ENCODE measurements at places on chromosomes 11 and 22.

DNA sequence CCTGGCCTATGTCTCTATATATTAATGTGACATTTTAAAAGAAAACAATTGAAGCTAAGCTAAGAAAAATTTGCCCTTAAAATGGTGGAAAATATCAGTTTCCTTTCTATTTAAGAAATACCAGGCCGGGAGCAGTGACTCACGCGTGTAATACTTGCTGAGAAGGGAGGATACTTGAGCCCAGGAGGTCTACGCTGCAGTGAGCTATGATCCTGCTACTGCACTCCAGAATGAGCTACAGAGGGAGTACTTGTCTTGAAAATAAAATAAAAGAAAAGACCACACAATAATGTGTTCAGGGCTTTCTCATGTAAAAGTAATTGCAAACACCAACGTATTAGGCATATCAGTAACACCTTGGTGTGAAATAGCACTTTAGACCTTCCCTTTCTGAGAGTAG, 1.4 kb upstream of the PRSS23 start:
- no peak for DNase-seq

GRCh38 chr22:42817556-42817955, 39.5 kb downstream of the ARFGAP3 start:
- no peak for DNase-seq

GRCh38 chr11:82930229-82930628, 28.7 kb downstream of the DDIAS start:
- no peak for DNase-seq

GRCh38 chr11:33608386-33608785, 92.2 kb downstream of the C11orf91 start:
- no peak for DNase-seq

DNA sequence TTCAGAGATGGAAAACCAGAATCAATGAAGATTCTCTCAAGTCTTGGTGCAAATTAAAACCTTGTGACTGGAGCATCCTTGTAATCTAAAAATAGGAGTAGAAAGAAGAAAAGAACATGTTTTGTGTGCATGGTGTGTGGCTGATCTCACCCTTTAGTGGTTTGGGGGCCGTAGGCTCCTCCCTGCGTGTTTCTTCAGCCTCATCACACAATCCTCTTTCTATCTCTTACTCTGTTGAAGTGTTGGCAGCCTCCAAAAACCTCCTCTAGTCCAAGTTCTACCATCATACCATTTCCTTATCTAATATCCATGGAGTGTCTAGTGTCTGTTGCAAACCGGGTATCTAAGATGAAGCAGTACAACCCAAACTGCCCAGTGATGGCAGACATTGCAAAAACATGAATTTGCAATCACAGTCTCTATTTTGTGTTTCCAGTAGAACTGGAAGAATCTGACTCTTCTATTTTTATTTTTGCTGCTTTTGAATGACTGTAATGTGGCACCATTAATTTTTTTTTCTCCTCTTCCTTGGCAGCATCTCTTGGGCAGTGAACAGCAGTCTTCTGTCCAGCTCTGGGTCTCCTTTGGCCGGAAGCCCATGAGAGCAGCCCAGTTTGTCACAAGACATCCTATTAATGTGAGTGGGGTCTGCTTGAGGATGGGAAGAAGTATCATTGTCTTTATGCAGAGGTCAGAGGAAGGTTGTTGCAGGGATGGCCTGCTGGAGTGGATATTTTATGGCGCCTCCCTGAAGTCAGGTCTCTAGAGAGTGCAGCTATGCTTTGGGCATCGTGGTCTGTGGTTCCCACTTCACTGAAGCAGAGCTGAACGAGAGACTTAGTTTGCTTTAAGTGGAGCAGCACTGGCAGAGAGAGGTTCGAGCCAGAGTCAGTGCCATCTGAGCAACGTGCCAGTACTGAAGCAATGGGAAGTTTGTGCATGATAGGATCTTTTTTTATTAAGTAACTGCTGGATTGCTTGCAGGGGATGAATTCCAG, 60.0 kb upstream of the SORL1-AS1 start:
- peak; percentile 66 for DNase-seq

- no peak for DNase-seq
Observed at GRCh38 chr11:44143987-44144909, 48.8 kb downstream of the EXT2 start.

DNA sequence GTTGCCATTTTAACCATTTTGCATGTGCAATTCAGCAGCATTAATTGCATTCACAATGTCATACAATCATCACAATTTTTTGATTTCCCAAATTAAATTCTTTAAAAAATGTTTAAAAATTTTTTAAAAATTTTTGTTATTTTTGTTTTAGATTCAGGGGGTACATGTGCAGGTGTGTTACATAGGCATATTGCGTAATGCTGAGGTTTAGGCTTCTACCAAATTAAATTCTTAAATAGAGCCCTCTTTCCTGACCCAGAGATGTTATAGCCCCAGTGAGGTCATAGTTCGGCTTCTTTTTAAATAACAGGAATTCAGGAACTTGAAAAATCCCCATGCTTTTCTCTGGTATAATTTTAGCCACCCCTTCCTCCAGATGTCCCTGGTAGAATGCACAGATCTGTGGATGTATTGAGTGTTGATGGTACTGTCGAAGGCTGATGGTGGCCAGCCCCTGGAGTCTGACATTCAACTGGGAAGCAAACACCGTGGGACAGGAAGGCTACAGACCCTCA, 11.3 kb upstream of the AMPD3 start:
- DNase-seq, result no peak

- DNase-seq, result no peak
Observed at GRCh38 chr11:12798609-12799011, 124.4 kb downstream of the TEAD1 start.

DNA sequence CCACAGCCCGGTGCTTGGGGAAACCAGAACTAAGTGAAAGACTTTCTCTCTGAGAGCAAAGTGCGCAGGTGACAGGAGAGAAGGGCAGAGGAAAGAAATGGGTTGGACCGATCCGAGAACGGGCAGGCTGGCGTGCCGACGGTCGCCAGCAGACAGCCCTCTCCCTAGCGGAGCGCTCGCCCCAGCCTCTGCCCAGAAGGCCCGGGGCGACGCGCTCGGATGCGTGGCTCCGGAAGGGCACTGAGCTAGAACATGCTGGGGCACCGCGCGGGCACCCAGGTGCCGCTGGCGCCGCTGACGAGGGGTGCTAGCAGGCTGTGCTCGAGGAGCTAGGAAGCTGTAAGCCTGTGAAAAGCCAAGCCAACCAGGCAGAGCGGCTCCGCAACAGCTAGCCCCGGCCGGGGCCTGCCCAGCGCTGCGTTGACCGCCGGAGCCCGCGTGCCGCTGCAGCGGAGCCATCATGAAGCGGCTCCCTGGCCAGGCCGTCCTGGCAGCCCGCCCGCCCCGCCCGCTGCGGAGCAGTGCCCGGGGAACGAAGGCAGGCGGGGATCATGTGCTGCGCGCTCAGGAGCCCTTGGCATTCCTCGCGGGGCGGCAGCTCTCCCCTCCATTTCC, 22.1 kb upstream of the RRAS2 start:
- peak; percentile 52 for DNase-seq

GRCh38 chr11:13302420-13302958, 24.9 kb downstream of the BMAL1 start:
- DNase-seq, result no peak

- DNase-seq, result no peak
Observed at GRCh38 chr11:76030968-76031590, 175.2 kb downstream of the WNT11 start.

DNA sequence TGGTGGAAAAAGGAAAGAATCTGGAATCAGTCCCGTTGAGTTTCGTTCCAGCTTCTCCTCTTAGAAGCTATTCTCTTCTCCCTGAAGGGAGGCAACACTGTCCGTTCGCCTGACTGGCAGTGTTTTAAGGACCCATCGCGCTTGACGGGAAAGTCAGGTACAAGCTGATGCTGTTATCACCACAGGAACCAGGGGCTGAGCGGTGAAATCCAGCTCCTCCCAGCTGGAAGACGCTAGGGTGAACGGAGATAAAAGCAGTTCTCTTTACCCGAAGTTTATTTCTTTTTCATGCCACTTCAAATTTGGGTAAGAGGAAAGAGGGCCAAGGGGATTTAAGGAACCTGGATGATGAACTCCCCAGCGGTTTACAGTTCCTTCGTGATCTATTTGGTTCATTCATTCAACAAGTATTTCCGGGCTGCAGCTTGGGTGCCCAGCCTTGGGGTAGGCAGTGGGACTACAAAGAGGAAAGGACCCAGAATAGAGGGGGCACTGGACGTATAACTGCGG, 551 bp upstream of the DEUP1 start:
- DNase-seq, result no peak

All from globus pallidus (tissue), 1 donor.